Fibroblast of the conjunctiva (primary cell): ENCODE measurements at places on chromosomes 1 and 21.

DNA sequence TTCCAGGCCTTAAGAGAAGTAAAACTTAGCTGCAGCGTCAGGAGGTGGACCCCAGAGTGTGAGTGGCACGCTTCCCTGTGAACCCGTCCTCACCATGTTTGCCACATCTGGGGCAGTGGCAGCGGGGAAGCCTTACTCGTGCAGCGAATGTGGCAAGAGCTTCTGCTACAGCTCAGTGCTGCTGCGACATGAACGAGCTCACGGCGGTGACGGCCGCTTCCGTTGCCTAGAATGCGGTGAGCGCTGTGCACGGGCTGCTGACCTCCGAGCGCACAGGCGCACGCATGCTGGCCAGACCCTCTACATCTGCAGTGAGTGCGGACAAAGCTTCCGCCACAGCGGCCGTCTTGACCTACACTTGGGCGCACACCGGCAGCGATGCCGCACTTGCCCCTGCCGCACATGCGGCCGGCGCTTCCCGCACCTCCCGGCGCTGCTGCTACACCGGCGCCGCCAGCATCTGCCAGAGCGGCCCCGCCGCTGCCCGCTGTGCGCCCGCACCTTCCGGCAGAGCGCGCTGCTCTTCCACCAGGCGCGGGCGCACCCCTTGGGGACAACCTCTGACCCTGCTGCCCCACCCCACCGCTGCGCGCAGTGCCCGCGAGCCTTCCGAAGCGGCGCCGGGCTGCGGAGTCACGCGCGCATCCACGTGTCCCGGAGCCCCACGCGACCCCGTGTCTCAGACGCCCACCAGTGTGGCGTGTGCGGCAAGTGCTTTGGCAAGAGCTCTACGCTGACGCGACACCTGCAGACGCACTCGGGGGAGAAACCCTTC lies 9.3 kb downstream of the ZNF672 start:
- no peak for DNase-seq

DNA sequence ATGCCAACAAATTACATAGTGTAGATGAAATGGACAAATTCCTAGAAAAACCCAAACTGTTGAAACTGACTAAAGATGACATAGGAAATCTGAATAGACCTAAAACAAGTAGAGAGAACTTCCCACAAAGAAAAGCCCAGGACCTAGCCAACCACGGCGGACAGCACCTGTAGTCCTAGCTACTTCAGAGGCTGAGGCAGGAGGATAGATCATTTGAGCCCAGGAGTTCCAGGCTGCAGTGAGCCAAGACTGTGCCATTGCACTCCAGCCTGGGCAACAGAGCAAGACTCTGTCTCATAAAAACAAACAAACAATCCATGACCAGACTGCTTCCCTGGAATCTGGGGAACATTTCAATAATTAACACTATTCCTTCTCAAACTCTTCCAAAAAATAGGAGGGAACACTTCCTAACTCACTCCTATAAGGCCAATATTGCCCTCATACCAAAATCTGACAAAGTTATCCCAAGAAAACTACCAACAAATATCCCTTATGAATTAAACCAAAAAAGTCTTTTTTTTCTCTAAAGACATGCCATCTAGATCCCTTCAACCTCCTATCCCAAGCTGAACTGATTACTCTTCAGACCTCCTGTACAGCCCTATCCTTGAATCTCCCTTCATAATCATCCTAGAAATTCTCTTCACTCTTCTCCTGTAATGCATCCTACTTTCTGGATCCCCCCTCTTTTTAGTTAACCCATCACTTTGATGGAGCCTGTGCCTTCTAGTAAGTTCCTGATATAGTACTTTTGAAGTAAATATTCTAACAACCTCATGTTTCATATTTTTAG lies 15.5 kb downstream of the ZNF644 start:
- DNase-seq, result no peak

GRCh38 chr1:196977278-196977677 lies at the start of gene CFHR5:
Gene CFHR5, plus strand, starts transcription at chr1:196977556. Its CDS starts 109 bp downstream, at chr1:196977665.
- DNase-seq, result no peak

DNA sequence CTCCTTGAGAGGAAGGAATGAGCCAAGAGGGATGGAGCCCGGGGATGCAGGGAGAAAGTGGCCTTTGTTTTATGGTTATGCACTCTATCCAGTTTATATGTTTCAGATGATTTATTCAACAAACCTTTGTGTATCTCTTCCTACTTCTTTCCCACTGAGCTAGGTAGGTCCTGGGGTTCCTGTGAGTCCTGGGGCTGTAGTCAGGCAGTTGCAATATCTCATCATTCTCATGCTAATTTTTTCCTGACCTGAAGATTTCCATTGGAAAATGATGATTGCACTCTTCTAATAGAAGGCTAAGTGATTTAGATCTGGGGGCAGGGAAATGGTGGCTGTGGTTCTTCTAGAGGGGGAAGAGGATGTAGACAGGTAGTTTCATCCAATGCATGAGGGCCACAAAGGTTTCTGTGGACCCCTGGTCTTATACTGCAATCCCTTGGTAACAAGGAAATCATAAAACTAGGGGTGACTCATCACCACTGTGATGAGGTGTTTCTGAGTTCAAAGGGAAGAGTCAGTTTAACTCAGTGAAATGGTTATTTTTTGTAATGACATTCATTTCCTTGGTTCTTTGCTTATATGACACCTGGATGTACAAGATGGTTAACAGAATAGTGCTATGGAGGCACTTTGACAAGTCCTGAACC lies 20.2 kb downstream of the B3GALT5 start:
- DNase-seq, result peak; percentile 23

GRCh38 chr1:45205011-45205909 lies 1.1 kb downstream of the ZSWIM5 start:
- DNase-seq, result no peak

DNA sequence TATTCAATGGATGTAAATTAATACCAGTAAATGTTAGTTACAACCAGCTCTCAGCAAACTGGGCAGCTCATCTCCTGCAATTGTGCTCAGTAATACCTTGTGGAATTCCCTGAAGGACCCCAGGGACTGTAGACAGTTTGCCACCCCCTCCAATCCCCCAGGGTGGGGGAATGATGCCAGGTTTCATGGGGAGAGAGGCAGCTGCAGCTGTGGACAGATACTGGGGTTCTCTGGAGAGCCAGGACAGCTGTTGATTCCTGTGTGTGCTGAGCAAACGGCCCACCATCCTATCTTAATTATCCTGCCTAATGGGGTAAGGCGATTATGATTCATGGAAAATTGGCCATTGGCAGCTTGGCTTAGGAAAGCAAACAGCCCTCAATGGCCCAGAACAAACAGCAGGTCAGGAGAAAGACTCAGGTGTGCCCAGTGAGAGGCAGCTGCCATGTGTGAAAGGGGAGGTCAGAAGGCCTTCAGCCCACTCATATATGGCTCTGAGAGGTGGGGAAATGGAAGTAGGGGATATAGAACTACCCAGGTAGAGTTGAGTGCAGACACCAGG lies 148.9 kb upstream of the CTTNBP2NL start:
- no peak for DNase-seq

GRCh38 chr1:233097546-233097945 lies 147.1 kb downstream of the NTPCR start:
- DNase-seq, result no peak

DNA sequence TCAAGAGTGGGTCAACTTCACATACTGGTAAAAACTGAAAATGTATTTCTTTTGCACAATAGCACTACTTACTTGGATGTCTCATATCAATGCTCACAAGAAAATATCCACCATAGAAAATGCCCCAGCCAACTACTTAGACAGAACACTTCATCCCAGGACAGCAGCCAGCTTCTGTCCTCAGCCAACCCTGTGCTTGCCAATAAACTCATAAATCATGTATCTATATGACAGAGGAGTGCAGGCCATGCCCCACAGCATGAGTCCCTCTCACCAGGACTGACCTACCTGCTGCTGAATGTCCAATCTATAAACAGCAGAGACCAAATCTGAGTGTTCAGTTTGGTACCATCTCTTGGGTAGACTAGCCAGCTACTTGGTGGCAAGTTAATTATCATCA lies 179.3 kb downstream of the OMA1 start:
- DNase-seq, result no peak

DNA sequence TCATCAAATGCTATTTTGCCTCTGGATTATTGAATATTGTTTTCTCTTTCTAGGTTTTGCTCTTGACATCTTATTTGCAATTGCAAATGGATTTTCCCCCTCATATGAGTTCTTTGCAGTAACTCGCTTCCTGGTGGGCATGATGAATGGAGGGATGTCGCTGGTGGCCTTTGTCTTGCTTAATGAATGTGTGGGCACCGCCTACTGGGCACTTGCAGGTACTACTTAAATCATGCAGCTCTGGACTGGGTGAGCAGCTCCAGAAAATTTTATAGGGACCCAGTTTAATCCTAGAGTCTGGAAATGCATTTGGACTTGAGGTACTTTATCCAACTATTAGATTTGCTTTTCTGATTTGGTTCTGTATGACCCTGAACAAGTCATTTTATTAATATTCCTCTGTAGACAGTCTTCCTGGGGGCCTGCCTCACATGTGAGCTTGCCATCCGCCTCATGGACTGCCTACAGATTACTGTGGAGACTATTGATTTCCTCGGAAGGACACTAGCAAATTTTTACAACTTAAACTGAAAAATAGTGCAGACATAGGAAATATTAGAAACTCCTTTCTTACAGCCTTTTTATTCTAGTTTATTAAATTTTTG lies 44.5 kb downstream of the SLC22A15 start:
- DNase-seq, result peak; percentile 51

DNA sequence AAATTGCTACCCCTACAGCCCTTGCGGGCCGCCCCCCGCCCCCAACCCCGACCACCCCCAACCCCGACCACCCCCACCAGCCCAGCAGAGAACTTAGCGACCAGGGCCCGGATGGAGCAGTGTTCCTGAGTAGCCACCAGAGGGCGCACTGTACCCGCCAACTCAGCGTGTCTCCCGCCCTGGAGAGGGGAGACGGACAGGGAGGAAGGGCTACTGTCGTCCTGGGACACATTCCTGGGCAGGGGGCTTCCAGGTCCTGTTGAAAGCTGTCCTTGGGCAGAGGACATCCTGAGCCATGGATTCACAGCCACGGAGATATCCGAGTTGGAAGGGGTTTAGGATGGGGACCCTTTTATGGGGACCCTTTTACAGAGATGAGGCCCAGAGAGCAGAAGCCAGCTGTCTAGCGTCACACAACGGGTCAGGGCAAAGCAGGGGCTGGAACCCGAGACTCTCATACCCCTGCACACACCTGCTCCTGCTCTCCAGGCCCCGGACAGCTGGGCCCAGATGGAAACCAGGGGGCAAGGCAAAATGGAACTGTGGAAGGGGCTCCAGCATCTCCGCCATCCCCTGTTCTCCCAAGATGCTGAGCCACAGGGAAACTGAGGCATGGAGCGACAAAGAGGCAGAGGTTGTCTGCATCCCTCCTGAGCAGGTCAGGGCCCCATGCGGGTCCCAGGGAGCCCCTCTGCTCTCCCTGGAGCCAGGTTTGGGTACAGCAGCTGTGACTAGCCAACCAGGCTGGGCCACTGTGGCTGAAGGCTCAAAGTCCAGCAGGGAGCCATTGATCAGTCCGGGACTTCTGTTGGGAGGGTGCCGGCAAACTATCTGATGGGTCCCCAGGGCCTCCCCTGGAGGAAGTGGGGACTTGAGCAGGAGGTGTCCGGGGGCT lies 25.0 kb upstream of the LAPTM5 start:
- DNase-seq, result peak; percentile 30

- no peak for DNase-seq
These were observed 774 bp upstream of the ABL2 start for GRCh38 chr1:179230251-179230650.
